ENCODE measurements at places on chromosomes 2 and 18. TPM values are rescaled to one million over a fixed set of nuclear protein-coding genes. Genes with fewer than 3 reads are reported as not detected.

GRCh38 chr18:78793313-78794070 is 186.1 kb upstream of the SALL3 start:
- peaks cover 2% of the 10 kb centered on the region for H3K27me3 ChIP-seq
- no peak overlapping the region for H3K27ac ChIP-seq
- no peak overlapping the region for H3K4me3 ChIP-seq
- no peak for DNase-seq
- no peaks in the 10 kb centered on the region for H3K36me3 ChIP-seq

DNA sequence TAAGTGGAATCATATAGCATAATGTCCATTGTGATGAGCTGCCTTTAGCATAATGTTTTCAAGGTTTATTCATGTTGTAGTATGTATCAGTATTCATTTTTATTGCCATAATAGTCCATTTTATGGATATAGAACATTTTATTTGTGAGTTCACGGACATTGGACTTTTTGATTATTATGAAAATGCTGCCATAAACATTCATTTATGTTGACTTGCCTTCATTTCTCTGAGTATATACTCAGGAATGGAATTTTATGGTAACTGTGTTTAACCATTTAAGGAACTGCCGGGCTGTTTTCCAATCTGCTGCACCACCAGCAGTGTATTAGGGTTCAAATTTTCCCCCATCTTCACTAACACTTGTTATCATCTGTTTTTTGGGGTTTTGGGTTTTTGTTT is 12.2 kb downstream of the CREB1 start:
- no peak for DNase-seq
- no peak overlapping the region for H3K27ac ChIP-seq
- no peak overlapping the region for H3K4me3 ChIP-seq
- H3K36me3 ChIP-seq: no peaks in the 10 kb centered on the region

DNA sequence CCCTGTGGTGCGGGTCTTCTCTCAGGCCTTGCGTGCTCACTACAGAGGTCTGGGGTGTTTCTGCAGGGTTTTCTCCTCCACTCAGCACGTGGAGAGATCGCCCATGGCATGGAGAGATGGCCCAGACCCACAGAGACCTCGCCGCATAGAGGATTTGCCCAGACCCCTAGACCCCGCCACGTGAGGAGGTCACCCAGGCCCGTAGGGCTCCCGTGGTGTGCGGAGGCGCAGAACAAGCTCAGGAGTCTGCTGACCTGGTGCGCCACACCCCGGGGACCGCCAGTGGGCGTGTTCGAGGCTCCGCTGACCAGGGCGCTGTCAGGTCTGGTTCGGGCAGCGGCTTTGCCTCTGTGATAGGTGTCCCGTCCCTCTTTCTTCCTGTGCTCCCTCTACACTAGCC is 64.5 kb downstream of the ADI1 start:
- DNase-seq: no peak
- no peak overlapping the region for H3K4me3 ChIP-seq
- peaks cover 50% of the 10 kb centered on the region for H3K36me3 ChIP-seq
- no peak overlapping the region for H3K27ac ChIP-seq
- H3K27me3 ChIP-seq: no peaks in the 10 kb centered on the region

- DNase-seq: no peak
- H3K27ac ChIP-seq: no peak overlapping the region
- H3K27me3 ChIP-seq: no peaks in the 10 kb centered on the region
- H3K4me1 ChIP-seq: no peaks in the 10 kb centered on the region
- H3K4me3 ChIP-seq: no peak overlapping the region
These were observed 8.9 kb downstream of the AGBL5 start for GRCh38 chr2:27060323-27060722.

DNA sequence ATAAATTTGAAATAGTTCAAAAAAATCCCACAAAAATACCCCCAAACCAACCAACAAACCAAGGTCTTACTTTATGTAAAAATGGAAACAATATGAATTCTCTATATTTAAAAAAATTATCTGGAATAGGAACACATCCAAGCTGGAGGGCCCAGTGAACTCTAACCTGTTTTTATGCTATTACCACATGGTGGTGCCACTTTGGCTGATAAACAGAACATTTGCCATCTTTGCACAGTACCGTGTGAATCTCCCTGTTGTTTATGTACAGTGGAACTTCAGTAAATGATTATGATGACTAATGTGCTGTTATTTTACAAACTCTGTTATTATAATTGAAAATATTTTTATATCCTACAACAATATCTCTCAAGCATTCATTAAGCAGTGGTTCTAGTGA is 145.3 kb upstream of the SMAD7 start:
- DNase-seq: no peak
- H3K36me3 ChIP-seq: peaks cover 14% of the 10 kb centered on the region
- no peak overlapping the region for H3K27ac ChIP-seq
- H3K27me3 ChIP-seq: no peaks in the 10 kb centered on the region
- no peak overlapping the region for H3K4me3 ChIP-seq

DNA sequence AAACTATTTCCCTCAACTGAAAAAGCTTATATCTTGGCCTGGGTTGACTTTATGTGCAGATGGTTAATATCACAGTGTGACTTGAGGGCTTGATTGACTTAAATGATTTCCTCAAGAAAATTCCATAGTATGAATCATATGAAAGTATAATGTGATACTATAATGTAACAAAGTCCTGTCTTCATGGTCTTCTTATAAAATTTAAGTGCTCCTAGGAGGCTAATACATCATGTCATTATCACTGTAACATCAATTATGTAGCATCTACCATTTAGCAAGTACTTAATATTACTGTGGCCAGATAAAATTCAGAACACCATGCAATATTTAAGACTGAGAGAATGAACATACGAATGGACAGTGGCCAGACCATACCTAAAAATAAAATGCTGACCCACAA is 276.1 kb downstream of the RIT2 start:
- no peaks in the 10 kb centered on the region for H3K36me3 ChIP-seq
- no peak overlapping the region for H3K4me3 ChIP-seq
- H3K4me1 ChIP-seq: no peaks in the 10 kb centered on the region
- peak; percentile 2 for DNase-seq

DNA sequence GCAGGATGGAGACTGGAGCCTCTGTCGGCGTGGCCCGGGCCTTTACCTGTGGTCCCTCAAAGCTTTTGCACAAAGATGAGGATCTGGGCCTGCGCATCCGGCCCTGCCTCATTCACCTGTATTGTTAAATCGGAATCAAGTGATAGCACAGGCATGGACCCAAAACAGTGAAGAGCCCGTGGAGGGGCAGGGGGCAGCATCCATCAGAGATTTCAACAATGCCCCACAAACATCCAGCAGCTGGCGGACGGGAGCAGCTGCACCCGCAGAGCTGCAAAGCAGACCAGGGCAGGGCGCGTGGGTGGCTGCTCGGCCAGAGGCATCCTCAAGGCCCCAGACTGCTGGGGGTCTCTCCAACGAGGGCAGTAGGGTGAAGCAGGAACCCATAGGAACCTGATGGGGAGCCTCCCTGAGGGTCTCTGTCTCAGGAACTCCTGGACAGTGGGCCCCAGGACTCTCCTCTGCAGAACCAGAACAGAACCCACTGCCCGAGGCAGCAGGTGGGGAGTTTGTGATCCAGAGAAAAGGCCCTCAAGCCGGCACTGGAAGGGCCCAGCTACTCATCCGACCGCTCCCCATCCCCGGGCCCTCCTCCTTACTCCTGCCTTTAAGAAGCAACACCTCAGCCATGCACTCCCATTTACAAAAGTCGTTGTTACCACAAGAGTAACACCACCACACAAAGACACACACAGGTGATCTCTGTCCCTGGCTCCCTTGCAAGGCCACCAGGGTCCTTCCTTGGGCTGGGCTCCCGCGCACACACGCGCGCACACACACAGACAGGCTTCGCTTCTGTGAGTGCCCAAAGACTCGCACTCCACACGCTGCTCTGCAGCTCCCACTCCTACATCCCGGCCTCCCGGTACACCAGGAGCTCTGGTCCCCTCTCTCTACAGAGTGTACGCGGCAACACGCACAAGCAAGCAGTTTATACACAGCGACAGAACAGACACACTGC is 28.8 kb downstream of the HDAC4 start:
- no peak overlapping the region for H3K27ac ChIP-seq
- H3K4me1 ChIP-seq: peaks cover 33% of the 10 kb centered on the region
- DNase-seq: no peak
- H3K36me3 ChIP-seq: peaks cover 13% of the 10 kb centered on the region
- H3K4me3 ChIP-seq: no peak overlapping the region
- no peaks in the 10 kb centered on the region for H3K27me3 ChIP-seq

- H3K27ac ChIP-seq: no peak overlapping the region
- no peak overlapping the region for H3K4me3 ChIP-seq
- no peaks in the 10 kb centered on the region for H3K4me1 ChIP-seq
- H3K36me3 ChIP-seq: no peaks in the 10 kb centered on the region
- H3K27me3 ChIP-seq: peaks cover 4% of the 10 kb centered on the region
These were observed 25.0 kb downstream of the PLEK start for GRCh38 chr2:68390114-68390513.

The HOXD10 gene
- polyA plus RNA-seq: 4.6 TPM

DNA sequence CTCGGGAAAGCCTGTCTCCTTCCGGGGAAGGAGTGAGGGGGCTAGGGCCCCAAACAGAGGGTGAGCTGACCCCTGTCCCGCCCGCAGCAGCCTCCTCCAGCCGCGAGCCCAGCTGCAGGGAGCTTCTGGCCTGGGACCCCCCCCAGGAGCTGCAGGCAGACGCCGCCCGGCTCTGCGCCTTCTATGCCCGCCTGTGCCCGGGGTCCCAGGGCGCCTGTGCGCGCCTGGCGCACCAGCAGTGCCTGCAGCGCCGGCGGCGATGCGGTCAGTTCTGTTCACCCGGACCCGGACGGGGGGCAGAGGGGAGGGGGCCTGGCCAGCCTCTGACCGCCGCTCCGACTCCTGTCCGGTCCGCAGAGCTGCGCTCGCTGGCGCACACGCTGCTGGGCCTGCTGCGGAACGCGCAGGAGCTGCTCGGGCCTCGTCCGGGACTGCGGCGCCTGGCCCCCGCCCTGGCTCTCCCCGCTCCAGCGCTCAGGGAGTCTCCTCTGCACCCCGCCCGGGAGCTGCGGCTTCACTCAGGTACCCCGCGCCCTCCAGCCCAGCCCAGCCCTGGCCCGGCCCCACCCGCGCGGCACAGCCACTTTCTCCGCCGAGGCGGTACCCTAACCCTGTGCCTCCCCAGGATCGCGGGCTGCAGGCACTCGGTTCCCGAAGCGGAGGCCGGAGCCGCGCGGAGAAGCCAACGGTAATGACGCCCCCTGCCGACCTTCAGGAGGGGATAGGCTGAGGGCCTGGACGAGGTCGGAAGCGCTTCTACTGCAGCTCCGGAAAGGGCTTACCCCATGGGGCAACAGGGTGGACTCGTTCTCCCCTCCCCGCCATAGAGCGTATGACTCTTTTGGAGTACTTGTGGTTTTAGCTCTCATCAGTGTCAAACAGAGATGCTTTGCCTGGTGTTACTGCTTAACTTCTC is 2.0 kb upstream of the CHRND start:
- peaks cover 60% of the 10 kb centered on the region for H3K4me1 ChIP-seq
- peaks cover 59% of the 10 kb centered on the region for H3K27me3 ChIP-seq
- peak overlapping the region; percentile 92 for H3K27ac ChIP-seq
- DNase-seq: peak; percentile 63

The RMDN2 gene
- polyA plus RNA-seq: 4.2 TPM

GRCh38 chr2:133345638-133346037 is 222.6 kb downstream of the NCKAP5 start:
- H3K4me1 ChIP-seq: no peaks in the 10 kb centered on the region
- DNase-seq: no peak
- H3K36me3 ChIP-seq: no peaks in the 10 kb centered on the region
- H3K27me3 ChIP-seq: no peaks in the 10 kb centered on the region

The DSC1 gene
- not detected for polyA plus RNA-seq
